ENCODE measurements at places on chromosomes 7 and 10.

GRCh38 chr7:50626286-50626685 lies 61.1 kb upstream of the DDC start:
- DNase-seq, result no peak

- peak; percentile 74 for DNase-seq
These were observed 98.2 kb upstream of the PRKCQ start for GRCh38 chr10:6678211-6678803.

- no peak for DNase-seq
These were observed 612.0 kb downstream of the CNTNAP2 start for GRCh38 chr7:146728611-146729010.

- DNase-seq, result no peak
These were observed 774.1 kb upstream of the IGFBP3 start for GRCh38 chr7:46695051-46695708.

DNA sequence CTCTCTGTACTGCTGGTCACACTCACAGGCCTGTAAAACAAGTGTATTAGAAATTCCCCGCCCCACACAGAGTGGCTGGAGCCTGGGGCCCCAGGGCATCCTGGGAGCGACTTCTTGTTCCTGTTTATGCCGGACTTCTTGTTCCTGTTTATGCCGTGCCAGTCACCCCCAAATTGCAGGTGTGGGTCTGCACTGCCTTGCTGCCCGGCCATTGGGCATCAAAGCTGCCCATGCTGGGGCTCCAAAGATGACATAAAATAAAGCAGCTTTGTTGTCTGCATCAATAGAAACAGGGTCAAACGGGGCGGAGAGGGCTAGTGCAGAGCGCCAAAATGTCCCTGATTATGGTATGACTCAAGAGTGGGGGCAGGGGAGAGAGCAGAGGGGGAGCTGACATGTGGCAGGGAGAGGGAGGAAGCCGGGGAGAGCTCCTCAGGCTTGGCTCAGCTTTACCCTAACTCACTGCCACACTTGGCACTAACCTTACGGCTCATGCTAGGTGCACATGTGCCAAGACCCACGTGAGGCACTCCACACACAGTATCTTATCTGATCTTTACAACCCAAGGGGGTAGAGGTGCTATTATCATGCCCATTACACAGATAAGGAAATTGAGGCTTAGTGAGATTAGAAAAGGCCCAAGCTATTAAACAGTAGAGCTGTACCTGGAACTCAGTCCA lies 98.4 kb downstream of the PIP4K2A start:
- no peak for DNase-seq

DNA sequence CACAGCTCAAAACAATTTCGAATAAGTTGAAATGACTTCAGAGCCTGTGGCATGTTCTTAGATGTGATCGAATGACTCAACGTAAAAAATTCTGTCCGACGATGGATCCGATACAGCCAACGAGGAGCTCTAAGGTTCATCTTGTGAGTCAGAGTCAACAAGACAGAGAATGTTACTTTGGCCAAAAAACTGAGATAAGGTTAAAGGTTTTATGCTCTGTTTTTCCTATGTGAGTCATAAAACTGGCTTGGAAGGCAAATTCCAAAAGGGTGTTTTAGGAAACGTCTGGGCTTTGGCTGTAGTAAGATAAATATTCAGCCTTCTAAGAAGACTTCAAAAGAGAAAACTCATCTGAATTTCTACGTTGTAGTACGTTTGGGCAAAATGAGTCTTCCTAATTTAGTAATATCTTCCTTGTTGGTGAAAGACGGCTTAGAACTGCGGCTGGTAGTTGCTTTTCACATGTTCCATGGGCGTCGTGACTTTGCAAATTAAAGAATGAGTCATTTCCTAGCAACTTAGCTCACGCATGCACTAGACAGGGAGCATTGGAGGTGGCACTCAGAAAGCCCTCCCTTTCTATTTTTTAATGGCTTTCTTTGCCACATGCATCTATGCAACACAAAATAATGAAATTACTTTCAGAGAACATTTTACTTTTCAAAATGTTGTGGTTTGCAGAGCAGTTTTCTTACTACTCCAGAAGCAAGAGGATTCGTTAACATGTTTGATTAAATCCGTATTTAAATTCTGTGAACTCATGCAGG lies 28.2 kb downstream of the PFKP start:
- peak; percentile 63 for DNase-seq

- DNase-seq, result no peak
These were observed 541.9 kb downstream of the PCDH15 start for GRCh38 chr10:54259104-54259503.

- DNase-seq, result no peak
These were observed 59.4 kb downstream of the SEMA3C start for GRCh38 chr7:80859272-80859970.

- DNase-seq, result no peak
These were observed 105.4 kb upstream of the BET1 start for GRCh38 chr7:94109556-94109955.

DNA sequence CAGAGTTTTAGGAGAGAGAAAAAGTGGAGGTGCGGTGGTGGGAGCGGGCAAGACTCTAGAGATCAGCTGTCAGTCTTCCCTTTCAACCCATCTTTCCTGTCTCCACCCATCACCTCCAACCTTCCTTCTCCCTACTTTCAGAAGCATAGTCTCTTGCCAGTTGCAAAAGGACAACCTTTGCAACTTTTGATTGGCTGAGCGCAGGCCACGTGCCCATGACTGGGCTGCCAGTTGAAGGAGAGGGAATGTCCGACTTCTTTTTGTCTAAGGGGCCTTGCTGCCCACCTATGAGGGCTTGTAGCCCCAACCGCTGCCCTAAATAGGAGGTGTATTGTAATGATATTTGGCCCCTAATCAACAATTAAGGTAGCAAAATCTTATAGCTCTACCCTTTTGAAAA lies 12.6 kb downstream of the CYP26A1 start:
- DNase-seq, result no peak

GRCh38 chr10:119416855-119417254 lies 125.7 kb downstream of the RGS10 start:
- DNase-seq, result peak; percentile 80

DNA sequence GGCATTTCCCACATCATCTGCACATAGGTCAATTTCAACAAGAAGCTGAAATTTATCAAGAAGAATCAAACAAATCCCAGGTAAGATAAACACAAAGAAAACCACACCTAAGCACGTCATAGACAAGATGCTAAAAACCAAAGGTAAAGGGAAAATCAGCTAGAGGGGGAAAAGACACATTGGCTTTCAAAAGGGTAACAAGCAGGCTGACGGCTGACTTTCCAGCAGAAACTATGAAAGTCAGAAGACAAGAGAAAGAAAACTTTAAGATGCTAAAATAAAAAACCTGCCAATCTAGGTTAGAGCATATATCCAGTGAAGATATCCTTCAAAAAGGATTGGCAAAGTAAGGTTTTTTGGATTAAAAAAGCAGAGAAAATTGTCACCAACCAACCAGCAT lies 59.9 kb upstream of the RHEB start:
- DNase-seq, result no peak

DNA sequence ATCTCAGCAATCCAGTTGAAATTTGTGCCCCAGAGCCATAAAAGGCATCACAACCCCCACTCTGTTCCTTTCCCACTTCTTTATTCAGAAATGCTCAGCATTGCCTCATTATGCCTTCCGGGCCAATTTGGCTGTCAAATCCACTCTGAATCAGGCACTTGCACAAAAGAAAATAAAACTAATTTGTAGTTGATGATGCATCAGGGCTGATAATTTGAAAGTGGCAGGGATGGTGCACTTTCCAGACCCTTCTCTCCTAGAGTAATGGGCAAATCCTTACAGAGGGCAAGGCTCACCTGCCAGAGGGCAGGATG lies 147.9 kb upstream of the PDE1C start:
- DNase-seq, result no peak

DNA sequence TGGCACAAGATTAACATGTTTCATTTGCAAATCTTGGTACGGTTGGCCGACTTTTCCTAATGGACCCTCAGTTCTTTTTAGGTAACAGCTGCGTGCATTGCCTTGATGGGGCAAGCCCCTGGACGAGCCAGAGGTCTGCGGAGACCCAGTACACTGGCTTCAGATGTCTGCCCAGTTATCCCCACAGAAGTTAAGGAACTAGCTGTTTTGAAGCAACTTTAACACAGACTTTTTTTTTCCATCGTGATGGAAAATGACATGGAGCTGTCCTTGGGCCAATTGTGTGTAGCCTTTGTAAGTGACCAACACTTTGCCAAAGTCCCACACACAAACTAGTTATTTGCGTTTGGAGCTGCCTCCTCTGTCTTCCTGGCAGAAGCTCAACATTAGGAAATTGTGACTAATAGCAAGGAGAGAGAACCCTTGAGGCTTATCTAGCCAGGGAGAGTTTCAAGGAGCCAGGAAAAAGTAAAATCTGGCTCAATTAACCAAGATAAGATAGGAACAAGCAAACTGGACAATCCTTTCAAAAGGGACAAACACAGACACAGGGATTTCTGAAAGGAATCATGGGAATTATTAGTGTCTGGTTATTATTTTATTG lies 99.6 kb upstream of the BMPER start:
- no peak for DNase-seq

GRCh38 chr7:80843018-80843677 lies 75.7 kb downstream of the SEMA3C start:
- no peak for DNase-seq

- DNase-seq, result no peak
These were observed 66.1 kb upstream of the AQP1 start for GRCh38 chr7:30845426-30846135.

DNA sequence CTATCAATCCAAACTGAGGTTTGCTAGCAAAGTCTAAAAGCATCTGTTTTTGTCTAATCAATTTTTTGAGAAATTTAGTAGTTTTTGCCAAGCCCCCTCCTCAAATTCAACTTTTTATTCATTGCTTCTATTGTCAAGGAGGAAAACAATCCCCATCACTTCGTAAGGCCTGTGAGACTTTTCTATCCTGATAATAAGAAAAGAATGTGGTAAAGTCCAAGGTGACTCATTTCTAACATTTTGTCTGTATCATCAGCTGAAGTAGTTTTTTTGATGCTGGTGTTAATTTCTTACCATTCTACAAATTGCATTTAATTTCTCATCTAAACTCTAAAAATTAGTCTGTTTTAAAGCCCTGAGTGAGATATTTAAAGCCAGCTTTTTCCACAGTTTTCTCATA lies 11.7 kb downstream of the ANK3 start:
- no peak for DNase-seq

GRCh38 chr7:141003172-141004065 lies 11.3 kb downstream of the MRPS33 start:
- no peak for DNase-seq

GRCh38 chr10:125146791-125147579 lies 13.4 kb downstream of the CTBP2 start:
- DNase-seq, result no peak

- no peak for DNase-seq
These were observed 63.7 kb upstream of the PRR15 start for GRCh38 chr7:29499932-29500331.

GRCh38 chr10:12844811-12845483 lies 156.6 kb downstream of the CCDC3 start:
- no peak for DNase-seq

GRCh38 chr7:36775061-36775620 lies 50.8 kb upstream of the AOAH start:
- DNase-seq, result no peak

- no peak for DNase-seq
These were observed 285.2 kb downstream of the PTPRN2 start for GRCh38 chr7:158302274-158303070.

- peak; percentile 70 for DNase-seq
These were observed 145.3 kb downstream of the CELF2 start for GRCh38 chr10:11162828-11163599.

DNA sequence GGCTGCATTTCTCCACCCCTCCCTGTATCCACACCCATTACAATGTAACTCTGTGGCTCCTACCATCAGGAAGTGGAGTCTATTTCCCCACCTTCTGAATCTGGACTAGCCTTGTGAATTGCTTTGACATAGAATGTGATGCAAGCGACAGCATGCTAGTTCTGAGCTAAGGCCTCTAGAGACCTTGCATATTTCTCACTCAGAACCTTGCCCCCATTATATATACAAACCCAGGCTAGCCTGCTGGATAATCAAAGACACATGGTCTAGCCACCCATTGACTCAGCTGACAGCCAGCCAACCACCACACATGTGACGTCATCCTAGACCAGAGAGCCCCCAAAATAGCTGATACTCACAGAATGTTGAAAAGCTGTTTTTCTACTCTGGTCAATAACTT lies 77.9 kb downstream of the CCDC71L start:
- no peak for DNase-seq

- DNase-seq, result no peak
These were observed 340.0 kb upstream of the NRP1 start for GRCh38 chr10:33674491-33674890.

- no peak for DNase-seq
These were observed 310.7 kb downstream of the WDR37 start for GRCh38 chr10:1366811-1367425.

DNA sequence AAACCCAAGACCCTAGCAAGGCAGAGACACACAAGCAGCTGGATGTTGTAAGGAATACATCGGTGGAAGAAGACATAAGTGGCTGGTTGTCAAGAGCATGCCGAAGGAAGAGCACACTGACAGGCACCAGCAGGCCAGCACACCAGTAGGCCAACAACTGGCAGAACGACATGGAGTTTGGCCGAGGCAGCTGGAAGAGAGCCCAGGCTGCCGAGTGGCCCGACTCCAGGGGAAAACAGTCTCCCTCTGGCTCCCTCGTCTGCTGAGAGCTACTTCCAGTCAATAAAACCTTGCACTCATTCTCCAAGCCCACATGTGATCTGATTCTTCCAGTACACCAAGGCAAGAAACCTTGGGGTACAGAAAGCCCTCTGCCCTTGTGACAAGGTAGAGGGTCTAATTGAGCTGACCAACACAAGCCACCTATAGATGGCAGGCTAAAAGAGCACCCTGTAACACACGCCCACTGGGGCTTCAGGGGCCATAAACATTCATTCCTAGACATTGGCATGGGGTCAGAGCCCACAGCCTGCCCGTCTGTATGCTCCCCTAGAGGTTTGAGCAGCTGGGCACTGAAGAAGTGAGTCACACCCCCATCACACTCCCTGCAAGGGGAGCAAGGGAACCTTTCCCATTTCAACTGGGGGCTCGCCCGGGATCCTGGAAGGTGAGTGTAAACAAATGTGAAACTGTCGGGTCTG lies 14.7 kb upstream of the TNS3 start:
- no peak for DNase-seq

DNA sequence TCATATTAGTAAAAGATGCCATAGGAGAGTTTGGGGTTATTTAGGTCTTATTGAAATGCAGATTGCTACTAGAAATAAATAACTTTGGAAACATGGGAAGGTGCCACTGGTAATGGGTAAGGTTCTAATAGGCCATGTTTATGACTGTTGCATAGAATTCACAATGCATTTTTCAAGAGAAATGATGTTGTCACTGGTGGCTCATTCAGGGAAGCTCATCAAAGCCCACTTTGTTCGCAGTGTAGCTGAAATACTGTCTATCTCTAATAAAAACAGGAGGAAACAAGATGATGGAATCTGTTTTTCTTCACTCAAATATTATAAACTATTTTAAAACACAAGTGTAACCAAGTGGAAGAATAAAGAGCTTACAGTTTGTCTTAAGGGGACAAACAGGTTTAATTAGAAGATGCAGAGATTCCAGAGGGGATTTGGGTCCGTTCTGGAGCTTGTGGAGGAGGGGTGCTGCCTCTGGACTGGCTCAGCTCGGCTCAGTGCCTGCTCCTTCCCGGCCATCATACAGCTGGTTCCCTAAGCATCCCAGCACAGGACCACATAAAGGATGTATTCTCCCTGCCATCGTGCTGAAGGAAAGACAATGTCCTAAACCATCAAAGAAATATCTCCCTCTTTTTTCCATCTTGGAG lies 20.4 kb downstream of the OPALIN start:
- no peak for DNase-seq

Measured in stimulated activated CD4-positive, alpha-beta T cell treated with anti-CD3 and anti-CD28 coated beads, Interleukin-2, amount 100 ng/mL, for 24 hours (primary cell).